A549 treated with AZD2906 at 1 μM for 4 hours (cell line): ENCODE measurements at places on chromosomes 13 and 19. TPM values are rescaled to one million over a fixed set of nuclear protein-coding genes. Genes with fewer than 3 reads are reported as not detected.

Gene FAM124A
- total RNA-seq: 2.1 to 2.6 TPM (median 2.3 TPM) in 5 replicates

Gene HSPB6
- total RNA-seq: 0.08 to 0.34 TPM (median 0.24 TPM) in 5 replicates

Gene C13orf46
- 0.11 to 0.41 TPM (median 0.23 TPM) in 5 replicates for total RNA-seq

Gene GPR12
- total RNA-seq: not detected in 5 replicates

Gene TMEM255B
- 0.58 to 1.5 TPM (median 0.98 TPM) in 5 replicates for total RNA-seq

Gene LIM2
- total RNA-seq: not detected in 5 replicates

Gene PRMT1
- total RNA-seq: 403 to 431 TPM (median 410 TPM) in 5 replicates

Gene SBSN
- total RNA-seq: 3.5 to 4.0 TPM (median 3.9 TPM) in 5 replicates

Gene CYSLTR2
- not detected in 5 replicates for total RNA-seq

Gene SLC25A41
- 0.08 to 0.15 TPM (median 0.14 TPM) in 4 of 5 replicates, not detected in the other for total RNA-seq

Gene TMEM59L
- 4.3 to 7.0 TPM (median 6.3 TPM) in 5 replicates for total RNA-seq

Gene ZNF460
- total RNA-seq: 0.84 to 1.2 TPM (median 0.95 TPM) in 5 replicates
